Lower leg skin (tissue), 4 donors: ENCODE measurements at places on chromosomes 5 and 9.
A peak's percentile ranks its signal among the peaks of the same experiment; 100 is the strongest.

DNA sequence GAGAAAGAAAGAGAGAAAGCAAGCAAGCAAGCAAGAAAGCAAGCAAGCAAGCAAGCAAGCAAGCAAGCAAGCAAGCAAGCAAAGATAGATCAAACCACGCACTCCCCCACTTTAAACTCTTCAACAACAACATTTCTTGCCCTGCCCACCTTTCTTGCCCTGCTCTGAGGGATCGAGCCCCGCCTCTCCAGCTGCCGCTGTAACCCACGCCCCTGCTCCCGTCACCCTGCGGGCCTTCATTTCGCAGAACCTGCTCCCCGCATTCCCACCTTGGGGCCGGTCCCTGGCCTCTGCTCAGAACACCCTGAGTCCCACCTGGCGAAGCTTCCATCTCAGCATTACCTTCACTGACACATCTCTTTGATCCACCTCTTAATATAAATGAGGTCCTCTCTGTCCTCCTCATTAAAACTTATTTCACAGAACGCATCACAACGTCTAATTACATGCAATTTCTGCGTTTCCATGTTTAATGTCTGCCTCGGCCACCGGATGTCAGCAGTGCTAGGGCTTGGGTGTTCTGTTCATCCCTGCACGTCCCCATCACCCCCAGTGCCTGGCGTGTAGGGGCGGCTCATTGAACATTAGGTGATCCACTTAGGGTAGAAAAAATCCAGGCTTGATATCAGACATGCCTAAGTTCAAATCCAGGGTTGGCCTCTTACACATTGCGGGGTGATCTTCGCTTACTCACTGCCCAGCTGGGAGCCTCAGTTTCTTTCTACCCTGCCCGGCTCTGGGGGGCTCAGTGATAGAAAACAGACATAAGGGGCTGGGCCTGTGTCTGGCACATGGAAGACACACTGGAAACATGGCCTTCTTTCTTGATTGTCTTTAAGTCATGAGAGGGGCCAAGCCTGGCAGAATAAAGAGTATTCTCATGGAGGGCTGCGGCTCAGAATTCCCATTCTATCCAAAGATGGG is 187.6 kb downstream of the DAB2IP start:
- DNase-seq = peak; percentile 78

GRCh38 chr9:113901221-113901688 is 25.1 kb downstream of the ZNF618 start:
- DNase-seq = no peak

- DNase-seq = no peak
Observed at GRCh38 chr5:109016300-109016699, 268.6 kb downstream of the FER start.

DNA sequence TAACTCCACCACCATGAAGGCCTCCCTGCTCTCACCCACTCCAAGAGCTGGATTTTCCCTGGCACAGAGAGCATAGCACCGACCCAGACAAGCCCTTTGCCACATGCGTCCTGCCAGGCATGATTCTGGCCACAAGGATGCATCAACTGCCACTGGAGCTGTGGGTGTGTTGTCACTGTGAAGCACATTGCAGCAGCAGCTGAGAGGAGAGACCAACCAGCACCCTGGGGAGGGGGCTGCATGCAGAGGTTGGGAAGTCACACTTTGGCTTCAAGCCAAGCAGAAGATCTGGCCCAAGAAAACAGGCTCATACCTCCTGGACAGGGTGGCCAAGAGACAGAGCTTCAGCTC is 22.6 kb upstream of the PTGES start:
- DNase-seq = no peak

- DNase-seq = no peak
Observed at GRCh38 chr9:104330841-104331240, 173.2 kb upstream of the OR13F1 start.
